IPS DF 6.9 (cell line): ENCODE measurements at places on chromosomes 1 and 21.

- DNase-seq: no peak
Observed at GRCh38 chr21:23804866-23805265, 1802.4 kb downstream of the MRPL39 start.

- no peak for DNase-seq
Observed at GRCh38 chr21:29671728-29672127, 268.1 kb downstream of the GRIK1 start.

GRCh38 chr1:14913482-14914177 lies 239.9 kb upstream of the TMEM51 start:
- no peak for DNase-seq

GRCh38 chr1:162984699-162985098 lies 84.5 kb upstream of the RGS4 start:
- no peak for DNase-seq

- DNase-seq: no peak
Observed at GRCh38 chr1:40404670-40405462, 31.3 kb downstream of the SMAP2 start.

- no peak for DNase-seq
Observed at GRCh38 chr1:26787381-26787705, 407 bp upstream of the PIGV start.

DNA sequence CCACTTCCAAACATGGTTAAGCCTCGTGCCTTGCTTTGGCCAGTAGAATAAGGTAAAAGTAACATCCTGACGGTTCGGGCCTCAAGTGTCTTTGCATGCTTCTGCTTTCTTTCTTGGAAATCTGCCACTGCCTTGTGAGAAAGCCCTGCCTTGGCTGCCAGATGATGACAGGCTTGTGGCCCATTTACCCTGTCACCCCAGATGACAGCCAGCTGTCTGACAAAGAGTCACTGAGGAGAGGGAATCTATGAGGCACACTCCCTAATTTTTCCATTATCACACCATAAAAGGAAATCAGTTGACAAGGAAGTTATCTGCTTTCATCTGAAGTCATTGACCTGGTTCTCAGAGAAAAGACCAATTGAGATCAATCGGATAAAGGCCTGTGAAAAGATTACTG lies 199.8 kb downstream of the USH2A start:
- no peak for DNase-seq

DNA sequence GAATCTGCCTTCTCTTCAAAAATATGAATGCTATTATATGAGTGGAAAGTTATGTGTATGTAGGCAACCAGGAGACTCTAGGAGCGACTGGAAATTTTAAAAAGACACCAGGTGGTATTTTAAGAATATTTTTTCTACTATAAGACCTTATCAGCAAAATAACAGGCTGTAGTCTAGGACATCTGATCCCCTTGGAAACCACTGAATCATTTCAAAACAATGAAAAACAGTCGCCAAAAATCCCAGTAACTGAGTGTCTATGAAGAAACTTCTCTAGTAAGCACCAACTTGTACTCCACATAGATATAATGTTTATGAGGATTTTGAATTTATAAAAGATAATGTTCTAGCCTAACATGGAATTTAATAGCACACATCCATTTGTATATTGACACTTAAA lies 358.5 kb downstream of the GPATCH2 start:
- DNase-seq: no peak

DNA sequence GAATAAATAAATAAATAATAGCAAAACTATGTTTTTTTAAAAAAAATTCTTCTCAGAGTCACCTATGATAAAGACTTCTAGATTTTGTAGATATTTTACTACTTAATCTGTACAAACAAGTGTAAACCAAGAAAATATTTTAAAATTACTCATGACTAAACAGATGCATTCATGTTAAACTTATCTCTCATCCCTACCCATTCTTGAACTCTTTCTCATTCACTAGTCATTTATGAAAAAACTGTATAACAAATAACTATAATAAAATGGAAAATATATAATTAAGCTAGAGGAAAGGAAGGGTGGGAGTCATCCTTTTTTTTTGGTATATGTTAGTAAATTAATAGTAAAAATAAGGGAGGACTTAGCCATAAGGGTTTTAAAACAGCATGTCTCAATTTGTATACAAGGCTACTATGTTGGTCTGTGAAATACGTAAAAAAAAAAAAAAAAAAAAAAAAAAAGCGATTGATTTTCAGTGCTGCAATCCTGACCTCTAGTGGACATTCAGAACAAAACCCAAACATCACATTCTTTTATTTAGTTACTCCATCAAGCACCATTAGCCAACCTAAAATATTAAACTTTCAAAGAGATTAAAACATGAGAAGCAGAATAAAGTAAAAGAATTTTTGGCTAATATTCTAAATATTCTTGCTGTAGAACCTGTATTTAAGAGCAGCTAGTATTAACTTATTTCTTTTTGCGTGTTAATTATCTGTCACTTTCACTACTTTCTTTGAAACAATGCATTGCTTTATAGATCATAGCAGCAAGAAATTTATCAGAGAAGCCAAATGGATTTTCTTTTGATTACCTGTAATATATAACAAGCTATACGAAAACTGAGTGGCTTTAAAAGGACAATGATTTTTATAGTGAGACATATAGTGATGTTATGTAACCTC lies 255.8 kb upstream of the CACYBP start:
- no peak for DNase-seq

GRCh38 chr1:238485057-238485911 lies 594.6 kb upstream of the ZP4 start:
- DNase-seq: no peak

DNA sequence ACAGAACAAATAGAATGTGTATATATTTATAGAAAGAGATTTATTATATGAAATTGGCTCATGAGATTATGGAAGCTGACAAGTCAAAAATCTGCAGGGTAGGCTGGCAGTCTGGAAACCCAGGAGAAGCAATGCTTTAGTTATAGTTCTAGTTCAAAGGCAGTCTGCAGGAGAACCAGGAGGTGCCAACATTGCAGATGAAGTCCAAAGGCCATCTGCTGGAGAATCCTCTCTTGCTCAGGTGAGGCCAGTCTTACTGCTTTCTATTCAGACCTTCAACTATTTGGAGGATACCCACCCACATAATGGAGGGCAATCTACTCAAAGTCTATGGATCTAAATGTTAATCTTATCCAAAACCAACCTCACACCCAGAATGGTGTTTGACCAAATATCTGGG lies 75.9 kb upstream of the MRPS6 start:
- no peak for DNase-seq

DNA sequence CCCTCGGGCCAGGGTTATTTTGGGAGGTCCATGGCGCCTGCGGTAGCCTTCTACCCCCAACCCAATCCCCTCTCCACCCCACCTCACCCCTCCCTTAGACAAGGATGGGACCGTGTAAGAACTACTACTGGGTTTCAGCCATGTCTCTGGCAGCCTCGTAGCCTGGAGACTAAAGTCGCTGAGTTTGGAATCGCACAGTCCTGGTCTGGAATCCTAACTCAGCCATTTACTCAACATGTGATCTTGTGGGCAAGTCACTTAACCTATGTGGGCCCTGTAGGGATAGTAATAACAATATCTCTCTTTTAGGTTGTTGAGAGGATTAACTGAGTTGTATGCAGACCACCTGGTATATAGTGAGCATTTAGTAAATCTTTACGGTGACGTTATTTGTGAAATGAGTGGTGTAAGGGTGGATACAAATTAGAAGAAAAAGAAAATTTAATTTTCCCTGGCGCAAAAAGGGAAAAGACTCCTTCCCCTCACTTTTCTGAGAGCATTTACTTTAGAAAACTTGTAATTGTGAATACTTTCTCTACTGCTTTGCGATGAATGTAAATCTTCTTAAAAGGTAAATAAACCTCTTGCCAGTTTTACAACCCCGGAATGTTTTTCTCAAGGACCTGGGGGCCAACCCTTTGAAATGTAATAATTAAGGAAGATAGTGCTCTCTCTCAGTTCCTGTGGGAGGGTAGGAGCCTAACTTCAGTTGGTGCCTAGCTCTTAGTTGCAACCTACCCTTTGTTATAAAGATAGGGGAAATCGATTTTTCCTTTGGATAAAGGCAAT lies 615 bp upstream of the MRPS15 start:
- DNase-seq: no peak

GRCh38 chr1:170217517-170218256 lies 71.9 kb downstream of the NTMT2 start:
- no peak for DNase-seq

GRCh38 chr1:19661721-19662228 lies 2.9 kb upstream of the HTR6 start:
- DNase-seq: no peak
